Activated naive CD4-positive, alpha-beta T cell (primary cell): ENCODE measurements at places on chromosomes 5 and 9.

DNA sequence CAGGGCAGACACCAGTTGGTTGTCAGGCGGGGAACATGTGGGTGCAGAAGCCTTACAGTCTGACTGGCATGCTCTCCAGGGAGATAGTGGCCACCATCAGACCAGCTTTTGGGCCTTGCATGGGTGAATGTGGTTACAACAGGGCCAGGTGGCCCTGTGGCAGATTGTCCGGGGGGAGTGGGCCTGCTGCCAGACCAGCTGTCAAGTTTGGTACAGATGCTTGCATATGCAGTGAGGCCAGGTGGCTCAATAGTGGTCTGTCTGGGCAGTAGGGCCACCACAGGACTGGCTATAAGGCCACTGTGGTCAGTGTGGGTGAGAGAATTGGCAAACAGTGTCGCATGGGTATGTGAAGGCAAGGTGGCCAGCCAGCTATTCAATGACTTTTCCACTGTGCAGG lies 148.7 kb downstream of the FAM174A start:
- no peak for DNase-seq

GRCh38 chr9:77417566-77417965 lies 230.6 kb downstream of the GNA14 start:
- DNase-seq = no peak

DNA sequence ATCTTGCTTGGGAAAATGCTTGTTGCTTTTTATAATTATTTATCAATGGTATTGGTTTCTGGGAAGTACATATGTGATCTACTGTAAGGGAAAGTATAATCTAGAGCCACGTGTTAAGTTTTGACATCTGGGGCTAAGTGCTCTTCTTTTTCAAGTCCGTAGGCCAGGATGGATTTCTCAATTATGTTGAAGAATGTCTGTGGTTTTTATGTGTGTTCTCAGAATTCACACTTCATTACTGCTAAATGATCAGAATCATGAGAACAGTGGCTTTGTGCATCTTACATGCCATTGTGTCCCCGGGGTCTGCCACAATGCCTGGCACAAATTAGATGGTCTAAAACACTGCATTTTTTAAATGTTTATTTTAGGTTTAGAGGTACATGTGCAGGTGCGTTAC lies 14.5 kb upstream of the AUH start:
- DNase-seq = no peak

DNA sequence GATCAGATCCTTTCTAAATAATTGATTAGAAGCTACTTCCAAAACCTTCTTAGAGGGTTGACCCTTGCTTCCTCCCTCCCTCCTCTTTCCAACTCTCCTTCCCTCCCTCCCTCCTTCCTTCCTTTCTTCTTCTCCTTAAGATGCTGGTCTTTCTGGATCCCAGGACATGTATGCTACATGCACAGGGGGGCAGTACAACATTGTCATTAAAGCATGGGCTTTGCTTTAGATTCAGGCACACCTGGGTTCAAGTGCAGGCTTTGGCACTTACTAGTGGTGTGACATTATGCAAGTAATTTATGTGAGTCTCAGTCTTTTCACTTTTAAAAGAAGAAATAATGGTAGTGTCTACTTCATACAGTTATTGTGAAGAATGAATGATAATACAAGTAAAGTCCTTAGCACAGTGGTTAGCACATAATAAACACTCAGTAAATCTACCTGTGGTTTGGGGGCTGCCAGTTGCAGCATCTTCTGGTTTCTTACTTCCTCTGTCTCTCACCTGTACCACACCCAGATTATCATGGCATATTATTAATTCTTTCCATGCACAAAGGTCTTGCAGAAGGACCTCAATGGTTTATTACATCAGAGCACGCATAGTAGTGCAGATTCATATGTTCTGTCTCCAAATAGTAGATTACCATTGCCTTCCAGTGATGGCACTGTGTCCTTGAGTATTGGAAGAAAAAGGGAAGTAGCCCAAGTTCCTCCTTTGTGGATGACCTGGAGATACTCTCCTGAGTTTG lies 154.1 kb downstream of the ARHGAP26 start:
- no peak for DNase-seq

DNA sequence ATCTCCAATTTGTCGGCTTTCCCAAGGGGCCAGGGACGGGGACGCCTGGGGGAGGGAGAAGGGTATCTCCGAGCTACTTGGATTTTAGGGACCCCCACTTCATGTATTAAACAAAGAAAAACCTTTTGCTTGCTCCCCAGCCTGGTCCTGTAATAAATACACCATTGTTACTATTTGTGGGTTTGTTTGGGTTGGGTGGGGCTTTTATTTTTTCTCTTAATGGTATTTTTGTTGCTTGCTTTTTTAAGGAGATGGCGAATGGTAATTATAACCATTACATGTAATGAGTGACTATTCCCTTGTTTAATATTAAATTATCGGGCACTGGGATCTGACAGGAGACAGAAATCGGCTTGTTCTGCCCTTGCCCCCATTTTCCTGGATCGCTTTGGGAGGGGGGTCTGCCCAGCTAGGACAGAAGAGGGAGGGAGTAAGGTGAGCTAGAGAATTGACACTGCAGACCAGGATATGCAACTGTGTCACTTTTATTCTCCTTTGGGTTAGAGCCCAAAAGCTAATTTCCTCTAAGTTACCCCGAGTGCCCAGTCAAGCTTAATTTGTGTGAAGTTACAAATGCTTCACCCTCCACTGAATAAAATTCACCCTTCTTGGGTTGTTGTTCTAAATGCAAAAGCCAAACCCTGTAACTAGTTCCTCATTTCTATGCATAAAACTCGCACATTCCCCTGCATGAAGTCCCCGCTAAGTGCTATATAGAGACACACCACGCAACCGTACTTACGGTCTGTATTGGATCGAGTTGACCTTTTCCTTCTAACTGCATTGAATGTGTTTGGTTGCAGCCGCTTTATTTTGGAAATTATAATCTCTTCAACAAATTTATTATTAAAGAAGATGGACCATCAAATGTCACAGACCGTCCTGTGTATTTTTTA lies 1.6 kb upstream of the ZNF608 start:
- no peak for DNase-seq

DNA sequence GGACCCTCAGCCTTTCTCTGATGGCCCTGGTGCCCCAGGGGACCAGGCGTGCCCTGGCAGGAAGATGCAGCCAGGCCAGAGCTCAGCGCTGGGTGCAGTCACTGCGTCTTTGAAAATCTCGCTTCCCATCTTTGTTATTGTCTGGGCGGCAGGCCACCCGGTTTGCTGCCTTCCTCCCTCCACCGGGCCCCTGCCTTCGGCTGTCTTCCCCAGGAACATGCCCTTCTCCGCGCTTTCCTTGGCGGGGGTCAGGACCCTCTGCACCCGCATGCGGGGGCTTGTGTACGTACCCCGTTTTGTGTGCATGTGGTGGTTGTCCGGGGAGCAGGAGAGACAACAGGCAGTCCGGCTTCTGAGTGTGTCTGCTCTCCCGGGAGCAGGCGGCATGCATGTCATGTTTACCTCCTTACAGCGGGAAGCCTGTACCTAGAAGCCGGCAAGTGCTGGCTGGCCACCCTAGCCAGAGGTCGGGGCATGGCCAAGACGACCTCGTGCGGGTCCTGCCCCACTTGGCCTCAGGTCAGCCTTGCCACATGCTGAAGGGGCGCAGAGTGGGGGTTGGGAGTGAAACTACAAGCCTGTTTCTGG lies 49.5 kb downstream of the DAB2IP start:
- DNase-seq = no peak
